ENCODE measurements at places on chromosomes 11 and 22.

- DNase-seq: no peak
These were observed 16.6 kb downstream of the RTN4RL2 start for GRCh38 chr11:57476757-57477506.

- DNase-seq: no peak
These were observed 7.7 kb downstream of the H19 start for GRCh38 chr11:1989953-1990352.

DNA sequence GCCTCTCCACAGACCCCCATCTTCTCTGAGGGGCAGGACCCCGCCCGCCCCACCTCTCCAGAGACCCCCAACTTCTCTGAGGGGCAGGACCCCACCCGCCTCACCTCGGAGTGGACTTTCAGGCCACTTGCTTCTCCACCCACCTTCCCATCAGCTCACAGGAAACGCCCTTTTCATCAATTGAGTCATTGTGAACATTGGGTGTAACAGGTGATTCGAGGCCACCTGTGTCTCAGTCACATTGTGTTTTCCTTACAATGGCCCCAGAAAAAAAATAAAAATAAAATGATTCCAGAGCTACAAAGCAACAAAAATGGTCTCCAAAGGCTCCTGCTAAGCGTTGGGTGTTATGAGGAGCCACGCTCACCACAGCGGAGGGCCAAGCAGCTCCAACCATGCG is 36.0 kb downstream of the BRD1 start:
- no peak for DNase-seq

GRCh38 chr11:68199295-68199987 is 13.7 kb downstream of the KMT5B start:
- no peak for DNase-seq

DNA sequence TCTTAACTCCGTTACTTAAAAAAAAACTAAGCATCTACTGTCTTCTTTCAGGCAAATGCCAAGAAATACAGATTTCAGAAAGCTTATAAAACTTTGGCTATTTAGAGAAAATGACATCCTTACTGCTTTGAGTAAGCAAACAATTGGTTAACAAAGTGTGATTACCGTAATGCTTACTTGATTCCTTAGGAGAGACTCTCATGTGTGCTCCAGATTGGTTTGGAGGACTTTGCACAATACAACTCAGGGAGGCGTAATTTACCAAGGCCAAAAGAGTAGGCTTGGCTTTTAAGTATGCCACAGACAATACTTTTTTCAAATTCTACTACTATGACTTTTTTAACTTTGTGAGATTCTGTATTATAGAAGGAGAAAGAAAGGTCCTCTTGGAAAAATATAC is 76.9 kb upstream of the ALKBH3 start:
- DNase-seq: no peak
